ENCODE measurements at places on chromosomes 1 and 21.

GRCh38 chr1:209051570-209051969, 531.9 kb upstream of the CAMK1G start:
- no peak for DNase-seq

GRCh38 chr1:105072850-105073249, 1323.2 kb downstream of the AMY1C start:
- no peak for DNase-seq

GRCh38 chr1:231124746-231125145, 37.1 kb upstream of the TRIM67 start:
- DNase-seq: no peak

DNA sequence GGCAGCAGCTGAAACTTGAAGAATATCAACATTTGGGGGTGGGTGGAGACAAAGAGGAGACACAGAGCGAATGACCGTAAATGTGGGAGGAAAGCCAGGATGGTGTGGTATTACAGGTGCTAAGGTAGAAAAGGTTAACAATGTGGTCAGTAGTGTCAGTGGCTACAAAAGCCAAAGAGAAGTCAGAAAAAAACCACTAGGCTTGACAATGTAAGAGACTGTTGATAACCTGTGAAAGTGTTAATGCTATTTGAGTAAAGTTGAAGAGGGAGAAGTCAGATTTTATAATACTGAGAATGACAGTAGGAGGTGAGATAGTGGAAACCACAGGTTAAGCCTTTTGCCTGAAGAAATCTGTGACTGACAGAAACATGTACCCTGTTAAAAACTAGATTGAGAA, 120.8 kb downstream of the CLEC20A start:
- DNase-seq: no peak

DNA sequence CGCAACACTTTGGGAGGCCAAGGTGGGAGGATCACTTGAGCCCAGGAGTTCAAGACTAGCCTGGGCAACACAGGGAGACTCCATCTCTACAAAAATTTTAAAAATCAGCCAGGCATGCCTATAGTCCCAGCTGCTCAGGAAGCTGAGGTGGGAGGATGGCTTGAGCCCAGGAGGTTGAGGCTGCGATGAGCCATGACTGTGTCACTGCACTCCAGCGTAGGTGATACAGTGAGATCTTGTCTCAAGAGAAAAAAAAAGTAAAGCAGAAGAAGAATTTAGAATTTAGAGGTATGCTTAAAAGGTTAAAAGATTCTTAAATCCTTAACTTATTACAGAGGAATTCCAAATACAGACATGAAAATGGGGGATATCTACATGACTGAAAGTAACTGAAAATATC, 79.5 kb downstream of the SMYD3 start:
- no peak for DNase-seq

- no peak for DNase-seq
These were observed 148.4 kb downstream of the GPATCH2 start for GRCh38 chr1:217482356-217483102.

- no peak for DNase-seq
These were observed 71.9 kb downstream of the SCCPDH start for GRCh38 chr1:246795906-246796694.

- DNase-seq: no peak
These were observed 34.2 kb upstream of the JUN start for GRCh38 chr1:58818075-58818474.

DNA sequence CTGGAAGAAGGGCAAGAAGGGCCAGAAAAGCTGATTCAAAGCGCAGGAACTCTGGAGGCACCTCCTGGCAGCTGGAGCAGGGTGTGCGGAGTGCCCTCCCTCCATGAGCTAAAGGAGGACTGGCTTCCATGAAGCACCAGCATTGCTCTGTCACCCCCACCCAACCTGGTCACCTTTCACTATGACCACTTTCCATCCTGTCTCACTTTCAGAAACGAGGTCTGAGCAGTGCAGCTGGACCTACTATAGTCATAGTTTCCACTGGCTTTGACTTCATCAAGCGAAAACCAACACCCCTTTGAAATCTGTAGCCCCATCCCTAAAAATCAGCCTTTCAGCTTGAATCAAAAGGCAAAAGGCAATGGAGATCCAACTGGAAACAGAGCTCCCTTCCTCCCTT, 84.8 kb upstream of the CACNA1E start:
- no peak for DNase-seq

DNA sequence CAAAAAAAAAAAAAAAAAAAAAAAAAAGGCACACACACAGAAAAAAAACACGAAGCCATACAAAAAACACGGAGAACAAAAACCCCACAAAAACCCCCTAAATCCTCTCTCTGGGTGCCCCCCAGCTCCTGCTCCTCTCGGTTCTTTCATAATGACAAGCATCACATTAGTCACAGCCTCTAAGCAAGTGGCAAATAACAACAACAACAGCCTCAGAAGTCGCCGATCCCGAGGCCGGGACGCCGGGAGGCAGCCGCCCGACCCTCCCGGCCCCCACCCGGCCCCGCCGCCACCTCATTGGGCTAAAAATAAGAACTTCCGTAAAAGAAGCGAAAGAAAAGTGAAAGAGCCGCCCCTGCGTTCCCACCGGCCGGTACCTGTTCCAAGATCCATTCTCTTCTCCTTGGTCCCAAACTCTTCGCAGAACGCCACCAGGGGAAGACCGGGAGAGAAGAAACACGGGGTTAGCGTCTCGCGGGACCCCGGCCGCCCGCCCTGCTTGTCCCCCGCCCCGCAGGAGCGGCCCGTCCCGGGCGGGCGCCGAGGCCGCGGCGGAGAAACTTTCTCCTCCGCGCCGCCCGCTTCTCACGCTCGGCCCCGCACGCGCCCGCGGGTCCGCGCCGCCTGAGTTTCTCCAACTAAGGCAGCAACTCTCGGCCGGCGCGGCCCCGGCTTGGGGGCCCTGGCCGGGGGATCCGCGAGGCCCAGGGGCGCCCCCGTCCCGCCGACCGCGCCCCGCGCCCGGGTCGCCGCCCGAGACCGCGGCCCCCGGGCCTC, 102.8 kb downstream of the CASZ1 start:
- DNase-seq: peak; percentile 38

DNA sequence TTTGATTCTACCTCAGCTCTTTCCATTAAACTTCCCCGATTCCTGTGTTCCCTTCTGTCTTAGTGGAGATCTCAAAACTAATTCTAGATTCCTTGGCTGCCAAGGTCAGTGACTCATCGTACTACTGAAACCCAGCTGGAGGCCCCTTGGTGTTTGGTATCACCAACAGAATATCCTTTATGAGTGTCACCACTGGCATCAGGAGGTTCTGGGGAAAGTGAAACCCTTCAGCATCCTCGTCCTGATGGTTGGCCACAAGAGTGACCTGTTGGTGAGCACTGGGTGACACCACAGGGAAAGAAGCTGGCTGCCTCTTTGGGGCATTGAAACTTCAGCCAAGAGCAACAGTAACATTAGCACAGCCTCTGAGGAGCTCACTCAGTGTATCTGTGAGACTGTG, 9.6 kb downstream of the RAB42 start:
- DNase-seq: no peak

DNA sequence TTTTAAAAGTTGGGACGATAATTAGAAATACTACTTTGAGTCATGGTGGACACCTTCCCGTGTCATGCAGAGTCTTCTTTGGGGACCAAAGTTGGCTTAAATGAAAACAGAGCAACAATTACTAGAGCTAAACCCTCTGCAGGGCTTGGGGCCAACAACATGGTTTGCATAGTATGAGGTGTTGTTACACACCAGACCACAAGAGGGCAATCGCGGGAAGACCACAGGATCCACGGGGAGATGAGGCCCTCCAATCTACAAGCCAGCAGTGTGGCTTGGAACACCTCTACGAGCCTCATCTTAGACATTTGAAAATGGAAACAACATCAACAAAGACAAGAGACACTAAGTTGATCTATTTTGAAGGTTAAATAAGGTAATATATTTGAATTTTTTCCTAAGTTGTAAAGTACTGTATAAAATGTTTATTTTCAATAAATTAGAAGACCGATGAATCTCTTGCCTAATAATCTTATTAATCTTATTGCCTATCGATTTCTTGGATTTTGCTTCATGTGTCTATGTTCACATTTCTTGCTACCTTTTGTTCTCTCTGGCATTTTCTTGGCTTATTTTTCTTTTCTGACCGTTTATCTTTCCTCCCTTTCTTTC, 8.2 kb upstream of the SMCP start:
- DNase-seq: no peak

- no peak for DNase-seq
These were observed 13.8 kb downstream of the UBASH3A start for GRCh38 chr21:42417533-42417932.

GRCh38 chr1:221334062-221334461, 407.8 kb downstream of the DUSP10 start:
- no peak for DNase-seq

- DNase-seq: no peak
These were observed 52.7 kb downstream of the RAP1A start for GRCh38 chr1:111672331-111672730.

- DNase-seq: no peak
These were observed 15.8 kb upstream of the REG4 start for GRCh38 chr1:119827010-119827409.

GRCh38 chr1:220741349-220741748, 6.8 kb upstream of the MTARC2 start:
- no peak for DNase-seq

DNA sequence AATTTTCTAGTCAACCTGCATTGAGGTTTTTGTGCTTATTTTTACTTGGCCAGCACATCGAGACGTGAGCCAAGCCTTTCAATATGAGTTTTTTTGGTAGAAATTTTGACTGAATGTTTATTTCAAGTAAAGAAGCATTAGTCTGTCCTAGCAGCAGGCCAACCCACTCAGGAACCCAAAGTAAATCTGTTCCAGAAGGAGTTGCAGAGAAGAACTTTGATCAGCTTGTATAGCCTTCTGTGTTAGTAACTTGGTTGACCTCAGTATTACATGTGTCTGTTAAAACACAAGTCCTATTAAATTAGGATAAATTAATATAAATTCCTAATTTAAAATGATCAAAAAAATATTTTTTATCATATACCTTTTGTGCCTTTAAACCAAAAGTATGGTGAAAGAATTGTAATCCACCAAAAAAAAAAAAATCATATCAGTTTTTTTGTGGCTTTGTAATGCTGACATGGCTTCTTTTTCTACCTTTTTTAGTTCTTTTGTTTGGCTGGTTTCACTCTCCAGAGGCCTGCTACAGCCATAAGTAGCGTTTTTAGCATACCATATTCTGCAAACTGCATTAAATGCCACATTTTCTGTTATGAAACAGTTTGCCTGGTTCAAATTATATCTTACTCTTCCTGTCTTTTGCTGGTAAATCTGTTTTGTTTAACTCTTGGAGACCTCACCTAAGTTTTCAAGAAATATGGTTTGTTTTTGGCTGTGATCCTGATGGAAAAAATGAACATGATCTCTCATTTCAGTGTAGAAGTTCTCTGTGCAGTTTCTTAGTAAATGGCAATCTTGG, 39.5 kb downstream of the ATF6 start:
- no peak for DNase-seq

GRCh38 chr1:72023063-72023930, 259.0 kb downstream of the NEGR1 start:
- DNase-seq: no peak

- DNase-seq: no peak
These were observed 56.3 kb downstream of the PTGFR start for GRCh38 chr1:78547081-78547480.

- DNase-seq: no peak
These were observed 10.4 kb downstream of the LGALS8 start for GRCh38 chr1:236534151-236534651.

DNA sequence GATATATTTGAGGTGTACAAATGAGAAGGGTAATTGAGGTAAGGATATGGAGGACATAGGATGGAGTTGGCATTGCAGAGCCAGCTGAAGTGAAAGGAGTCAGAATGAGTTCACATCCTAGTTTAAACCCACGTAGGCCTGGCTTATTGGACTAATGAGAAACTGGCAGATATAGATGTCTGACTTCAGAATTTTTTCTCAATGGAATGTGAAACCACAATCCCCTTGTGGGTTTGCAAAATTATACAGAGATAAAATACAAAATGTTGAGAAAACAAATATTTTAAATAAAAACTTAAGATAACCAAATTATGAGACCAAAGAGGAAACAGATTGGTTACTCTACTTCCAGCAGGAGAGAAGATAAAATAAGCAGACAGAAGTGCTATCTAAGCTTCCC, 277.4 kb upstream of the LRRC7 start:
- DNase-seq: no peak

DNA sequence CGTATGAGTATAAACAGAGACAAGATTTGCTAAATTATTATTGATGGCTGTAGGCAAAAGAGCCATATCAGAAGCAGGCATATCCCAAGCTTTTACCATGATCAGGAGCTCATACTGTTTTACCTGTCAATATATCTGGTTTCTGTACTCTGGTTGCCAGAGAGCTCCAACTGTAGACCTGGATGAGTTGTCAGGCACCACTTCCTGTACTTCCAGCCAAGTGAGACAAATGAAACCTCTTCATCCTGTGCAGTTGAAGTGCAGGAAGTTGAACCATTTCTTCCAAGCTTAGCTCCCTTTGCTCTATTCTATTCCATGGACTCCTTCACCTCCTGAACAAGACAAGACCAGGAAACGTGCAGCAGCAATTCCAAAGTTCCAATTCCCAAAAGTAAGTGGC, 115.6 kb downstream of the ZNF281 start:
- DNase-seq: no peak
